ENCODE measurements at places on chromosomes 11 and 22.
A peak's percentile ranks its signal among the peaks of the same experiment; 100 is the strongest.

- no peak for DNase-seq
Measured at GRCh38 chr11:70036971-70037882, 40.9 kb upstream of the ANO1 start.

DNA sequence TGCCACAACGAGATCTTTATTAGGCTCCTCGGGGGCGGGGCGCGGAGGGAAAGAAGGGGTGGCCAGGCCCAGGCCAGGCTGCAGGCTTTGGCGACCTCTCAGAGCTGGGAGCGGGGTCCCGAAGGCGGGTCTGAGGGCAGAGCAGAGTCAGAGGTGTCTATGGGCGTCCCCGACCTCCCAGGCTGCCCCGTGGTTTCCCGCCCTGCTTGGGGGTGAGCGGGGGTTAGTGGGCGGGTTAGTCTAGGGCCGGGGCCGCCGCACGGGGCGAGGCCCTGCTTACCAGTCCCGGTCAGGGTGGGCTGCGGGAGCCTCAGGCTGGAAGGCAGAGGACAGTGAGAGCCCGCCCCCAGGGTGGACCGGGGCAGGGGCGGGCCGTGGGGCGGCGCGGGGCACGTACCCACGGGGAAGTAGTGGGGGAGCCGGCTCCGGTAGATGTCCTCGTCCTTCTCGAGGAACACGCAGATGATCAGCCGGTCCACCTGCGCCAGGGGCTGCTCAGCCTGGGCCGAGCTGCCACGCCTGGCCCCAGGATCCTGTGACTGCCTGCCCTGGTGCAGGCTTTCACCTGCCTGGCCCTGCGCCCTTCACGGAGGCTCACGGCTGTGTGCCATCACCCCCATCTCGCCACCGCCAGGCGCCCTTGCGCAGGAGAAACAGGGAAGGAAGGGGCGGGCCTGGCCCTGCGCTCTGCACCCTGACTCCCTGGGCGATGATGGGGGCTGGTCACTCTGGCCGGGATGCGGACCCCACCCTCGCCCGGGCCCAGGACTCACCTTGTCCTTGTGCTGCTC lies 12.5 kb downstream of the OTUB1 start:
- DNase-seq, result no peak

GRCh38 chr22:44577391-44578109 lies 79.5 kb upstream of the RTL6 start:
- no peak for DNase-seq

DNA sequence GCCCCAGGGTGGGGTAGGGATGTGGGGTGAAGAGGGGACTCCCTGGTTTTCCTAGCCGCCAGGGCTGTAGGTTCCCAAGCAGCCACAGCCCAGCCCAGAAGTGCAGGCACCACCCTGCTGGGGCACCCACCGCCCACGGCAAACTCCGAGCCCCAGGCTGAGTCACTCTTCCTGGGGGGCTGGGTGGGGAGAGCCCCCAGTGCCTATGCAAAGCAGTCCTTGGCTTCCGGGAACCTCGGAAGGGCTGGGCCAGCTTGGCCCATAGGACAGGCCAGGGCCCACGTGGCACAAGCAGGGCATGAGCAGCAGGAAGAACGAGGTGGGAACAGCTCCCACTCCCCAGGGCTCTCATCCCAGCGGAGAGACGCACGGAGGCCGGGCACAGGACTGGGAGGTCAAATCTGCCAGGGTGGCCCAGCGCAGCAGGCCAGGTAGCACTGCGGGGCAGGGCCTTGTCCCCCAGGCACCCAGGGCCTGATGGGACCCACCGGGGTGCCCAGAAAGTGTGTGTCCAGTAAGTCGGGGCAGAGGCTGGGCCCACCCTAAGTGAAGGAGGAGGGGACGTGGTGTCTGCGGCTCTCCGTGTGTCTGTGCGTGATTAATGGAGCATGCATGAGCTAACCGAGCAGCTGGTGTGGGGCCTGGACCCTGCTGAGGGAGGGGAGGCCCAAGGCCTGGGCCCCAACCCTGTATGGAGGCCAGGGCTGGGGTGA lies 4.6 kb upstream of the IL17REL start:
- peak; percentile 77 for DNase-seq

DNA sequence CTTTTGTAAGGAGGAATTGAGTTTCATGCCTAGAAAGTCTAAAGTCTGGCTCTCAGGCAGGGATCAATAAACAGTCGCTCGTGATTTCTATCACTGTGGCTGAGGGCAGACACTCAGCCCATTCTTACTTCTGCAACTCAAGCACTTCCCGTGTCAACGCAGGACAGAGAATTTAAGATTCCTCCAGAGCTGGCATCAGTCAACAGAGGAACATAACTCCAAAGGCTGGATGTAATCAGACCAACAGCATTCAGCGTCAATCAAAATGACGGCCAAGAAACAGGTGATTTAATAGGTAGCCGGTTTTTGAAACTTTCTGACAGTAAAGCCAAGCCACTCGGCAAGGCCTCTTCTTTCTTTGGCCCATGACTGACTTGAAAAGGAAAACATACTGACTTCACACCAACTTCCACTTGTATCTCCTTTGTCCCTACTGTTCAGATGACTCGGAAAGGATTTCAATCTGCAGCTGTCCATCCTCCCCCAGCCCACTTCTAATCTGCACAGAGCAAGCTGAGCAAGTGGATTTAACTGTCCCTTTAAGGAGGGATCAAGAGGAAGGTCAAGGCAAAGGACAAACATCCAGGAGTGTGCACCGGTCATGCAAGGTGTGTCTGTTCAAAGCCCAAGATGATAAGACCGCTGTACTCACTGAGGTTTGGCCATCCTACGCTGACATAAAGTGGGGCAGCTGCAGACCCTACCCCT lies 9.5 kb downstream of the VPS37C start:
- no peak for DNase-seq

GRCh38 chr11:76316726-76317125 lies 64.2 kb downstream of the THAP12 start:
- no peak for DNase-seq
